ENCODE measurements at places on chromosomes 11 and 22.

GRCh38 chr11:66891851-66892660 is 35.2 kb downstream of the LRFN4 start:
- no peak for DNase-seq

- DNase-seq, result peak; percentile 30
Measured at GRCh38 chr11:11848891-11849746, 7.3 kb downstream of the USP47 start.

- no peak for DNase-seq
Measured at GRCh38 chr11:102850973-102851745, 7.8 kb upstream of the MMP3 start.

DNA sequence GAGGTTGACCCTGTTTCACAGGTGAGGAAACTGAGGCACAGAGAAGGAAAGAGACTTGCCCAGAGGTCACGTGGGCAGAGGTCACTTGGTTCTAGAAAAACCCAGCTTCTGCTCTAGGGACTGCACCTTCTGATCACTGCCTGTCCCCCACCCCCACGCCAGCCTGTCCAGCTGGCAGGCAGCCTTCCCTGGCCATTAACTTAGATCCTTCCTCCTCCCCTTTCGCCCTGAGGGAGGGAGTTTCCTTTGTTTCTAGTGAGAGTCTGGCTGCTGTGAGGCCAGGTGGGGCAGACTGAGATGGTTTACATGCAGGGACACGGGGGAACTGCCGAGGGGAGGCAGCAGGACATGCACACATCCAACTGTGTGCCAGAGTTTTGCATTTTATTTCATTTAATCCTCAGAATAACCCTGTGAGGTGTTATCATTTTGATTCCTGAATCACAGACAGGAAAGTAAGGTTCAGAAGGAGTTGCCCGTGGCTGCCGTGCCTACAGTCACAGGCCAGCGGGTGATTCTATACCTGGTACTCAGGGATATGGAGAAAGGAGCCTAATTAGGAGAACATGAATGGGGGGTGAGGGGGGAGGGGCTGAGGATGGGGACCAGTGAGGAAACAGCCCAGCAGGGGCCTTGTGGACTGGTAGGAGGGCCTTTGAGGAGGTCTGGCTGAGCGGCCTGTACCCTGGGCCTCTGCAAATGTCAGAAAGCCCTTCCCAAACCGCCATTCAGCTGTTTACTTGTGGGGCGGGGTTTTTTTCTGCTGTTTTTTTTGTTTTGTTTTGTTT is 3.4 kb downstream of the FAM83F start:
- peak; percentile 44 for DNase-seq

- DNase-seq, result no peak
Measured at GRCh38 chr11:96155627-96156378, 187.2 kb downstream of the MAML2 start.

- no peak for DNase-seq
Measured at GRCh38 chr11:64654958-64655541, 64.0 kb downstream of the SLC22A12 start.

DNA sequence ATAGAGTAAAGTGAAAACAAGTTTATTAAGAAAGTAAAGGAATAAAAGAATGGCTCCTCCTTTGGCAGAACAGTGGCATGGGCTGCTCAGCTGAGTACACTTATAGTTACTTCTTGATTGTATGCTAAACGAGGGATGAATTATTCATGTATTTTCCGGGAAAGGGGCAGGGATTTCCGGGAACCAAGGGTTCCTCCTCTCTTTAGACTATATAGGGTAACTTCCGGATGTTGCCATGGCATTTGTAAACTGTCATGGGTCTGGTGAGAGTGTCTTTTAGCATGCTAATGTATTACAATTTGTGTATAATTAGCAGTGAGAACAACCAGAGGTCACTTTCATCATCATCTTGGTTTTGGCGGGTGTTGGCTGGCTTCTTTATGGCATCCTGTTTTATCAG is 23.5 kb upstream of the SPTY2D1 start:
- DNase-seq, result no peak

- no peak for DNase-seq
Measured at GRCh38 chr11:122028545-122028944, 87.5 kb downstream of the BLID start.

GRCh38 chr11:128796270-128796669 is 70.8 kb downstream of the KCNJ1 start:
- no peak for DNase-seq

GRCh38 chr22:42920101-42920820 is 63.2 kb upstream of the ARFGAP3 start:
- DNase-seq, result no peak

DNA sequence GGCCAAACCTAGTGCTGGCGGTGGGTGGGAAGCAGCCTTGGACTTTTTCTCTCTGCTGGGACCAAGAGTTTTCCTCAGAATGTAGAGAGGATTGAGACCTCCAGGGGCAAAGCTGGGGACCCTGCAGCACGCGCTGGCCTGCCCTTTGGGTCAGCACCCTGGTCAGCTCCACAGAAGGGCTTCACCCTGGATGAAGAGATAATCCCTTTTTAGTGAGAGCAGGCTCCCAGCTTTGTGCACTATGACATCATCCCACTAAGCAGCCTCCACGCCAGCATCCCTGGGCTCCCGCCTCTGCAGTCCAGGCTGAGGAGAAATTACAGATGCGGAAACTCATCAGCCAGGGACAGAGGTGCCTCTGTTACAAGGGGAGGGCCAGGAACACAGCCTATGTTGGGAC is 23.5 kb downstream of the DRICH1 start:
- DNase-seq, result peak; percentile 85

DNA sequence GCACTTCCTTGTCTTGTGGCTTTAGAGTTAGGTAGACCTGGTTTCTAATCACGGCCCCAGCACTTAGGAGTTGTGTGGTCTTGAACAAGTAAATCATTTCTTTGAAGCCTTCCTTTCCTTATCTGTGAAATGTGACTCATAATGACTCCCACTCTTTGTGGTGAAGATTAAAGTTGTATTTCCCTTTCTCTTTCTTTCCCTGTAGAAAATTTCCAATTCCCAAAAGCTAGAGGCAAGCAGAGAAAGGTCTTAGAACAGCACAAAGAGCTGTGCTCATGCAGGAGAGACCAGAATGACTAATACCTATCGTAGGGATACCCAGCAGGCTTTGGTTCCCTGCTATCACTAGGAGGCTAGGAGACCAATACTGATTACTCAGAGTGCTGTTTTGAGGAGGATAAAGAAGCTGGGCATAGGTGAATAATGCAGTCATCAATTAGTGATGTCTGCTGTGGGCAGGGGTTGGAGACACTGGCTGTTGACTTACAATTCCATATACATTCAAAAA is 270.7 kb upstream of the SYN3 start:
- DNase-seq, result no peak

- no peak for DNase-seq
Measured at GRCh38 chr11:66559142-66559865, 9.1 kb downstream of the CTSF start.

DNA sequence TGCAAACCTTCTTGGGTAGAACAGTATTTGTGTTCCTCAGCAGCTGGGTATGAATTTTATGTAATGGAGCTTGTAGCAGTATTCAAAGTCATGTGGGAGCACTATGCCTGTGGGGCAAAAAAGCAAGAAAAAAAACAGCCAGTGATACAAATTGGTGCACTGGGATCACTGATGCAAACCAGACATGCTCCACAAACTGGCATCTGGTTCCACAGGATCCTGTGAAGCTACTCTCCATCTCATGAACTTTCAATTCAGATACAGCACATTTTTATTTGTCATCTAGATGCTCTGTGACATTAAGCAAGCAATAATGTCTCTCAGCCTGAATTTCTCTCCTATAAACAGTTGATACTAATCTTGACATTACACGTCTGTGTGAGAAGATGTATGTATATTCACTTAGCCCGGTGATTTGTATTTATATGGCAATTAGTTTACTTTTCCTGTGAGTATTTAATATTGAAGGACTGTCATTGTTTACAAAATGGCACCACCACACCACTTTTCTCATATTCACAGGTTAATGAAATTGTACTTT is 208.5 kb upstream of the GRIA4 start:
- DNase-seq, result no peak

DNA sequence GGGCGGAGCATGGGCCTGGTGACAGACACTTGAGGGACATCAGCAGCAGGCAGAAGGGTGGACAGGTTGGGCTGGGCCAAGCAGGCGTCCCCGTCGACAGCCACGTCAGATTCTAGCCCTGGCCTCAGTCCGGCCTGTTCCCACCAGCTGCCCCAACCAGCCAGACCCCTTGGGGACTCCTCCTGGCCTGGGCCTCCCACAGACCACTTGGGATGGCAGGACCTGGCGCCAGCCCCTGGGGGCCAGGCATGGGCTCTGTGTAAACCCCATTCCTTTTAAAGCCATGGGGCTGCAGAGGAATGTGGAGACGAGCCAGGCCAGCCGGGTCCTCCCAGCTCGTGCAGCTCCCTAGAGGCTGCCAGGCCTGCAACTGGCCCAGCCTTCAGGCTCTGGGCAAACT is 4.7 kb upstream of the SUSD2 start:
- DNase-seq, result no peak

- DNase-seq, result no peak
Measured at GRCh38 chr11:78419327-78419726, 1.7 kb upstream of the GAB2 start.

- no peak for DNase-seq
Measured at GRCh38 chr22:29715240-29715639, 4.6 kb upstream of the CABP7 start.

DNA sequence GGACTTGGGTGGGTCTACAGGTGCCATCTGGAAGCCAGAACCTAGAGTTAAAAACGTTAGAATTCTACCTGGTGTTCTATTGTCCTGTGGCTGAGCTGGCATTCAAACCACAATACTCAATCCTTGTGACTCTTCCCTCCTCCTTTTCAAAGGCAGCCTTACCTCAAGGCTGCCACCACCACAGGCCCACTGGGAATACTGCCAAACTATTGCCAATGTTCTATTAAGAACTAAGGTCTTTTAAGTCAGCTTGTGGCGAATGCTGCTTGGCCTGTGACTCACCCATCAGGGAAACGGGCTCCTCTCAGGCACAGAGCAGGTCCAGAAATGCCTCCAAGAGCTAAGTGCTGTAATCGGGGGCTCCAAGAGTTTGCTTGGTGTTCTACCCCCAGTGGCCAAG is 1008.4 kb downstream of the JRKL start:
- no peak for DNase-seq

- no peak for DNase-seq
Measured at GRCh38 chr22:44523981-44524759, 26.1 kb upstream of the RTL6 start.

DNA sequence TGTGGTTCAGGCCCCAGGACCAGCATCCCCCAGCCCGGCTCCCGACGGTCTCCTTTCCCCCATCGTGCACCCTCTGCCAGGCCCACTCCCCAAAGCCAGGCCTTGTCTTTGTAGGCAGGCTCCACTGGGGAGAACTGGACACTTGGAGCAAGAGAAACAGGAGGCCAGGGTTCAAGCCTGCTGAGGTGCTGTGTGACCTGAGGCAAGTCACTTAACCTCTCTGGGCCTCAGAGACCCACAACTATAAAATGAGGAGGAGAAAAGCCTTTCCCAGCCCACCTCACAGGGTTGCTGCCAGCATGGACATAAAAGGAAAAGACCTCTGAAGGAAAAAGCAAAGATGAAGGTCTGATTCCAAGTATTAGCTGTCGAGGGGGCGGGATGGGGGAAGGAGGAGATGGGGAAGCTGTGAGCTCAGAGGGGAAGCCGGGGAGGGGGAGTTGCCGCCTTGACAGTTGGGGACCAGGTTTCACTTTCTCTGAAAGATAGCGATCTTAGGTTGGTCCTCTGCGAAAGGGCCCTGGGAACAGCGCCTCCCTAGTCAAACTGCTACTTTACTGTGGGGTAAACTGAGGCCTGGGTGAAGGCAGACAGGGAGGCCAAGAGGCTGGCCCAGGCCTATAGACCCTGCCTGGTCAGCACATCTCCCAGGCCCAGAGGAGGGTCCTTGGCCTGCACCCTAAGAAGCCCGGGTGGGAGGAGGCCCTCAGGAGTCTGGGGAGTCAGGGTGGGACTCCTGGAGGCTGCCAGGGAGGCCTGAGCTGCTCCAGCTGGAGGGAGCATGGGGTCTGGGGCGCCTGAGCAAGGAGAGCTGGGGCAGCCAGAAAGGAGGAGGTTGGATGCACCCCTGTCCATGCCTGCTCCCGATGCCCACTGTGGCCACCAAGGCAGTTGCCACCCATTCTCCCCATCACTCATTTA is 991 bp upstream of the OSM start:
- DNase-seq, result no peak

GRCh38 chr11:65181569-65182257 is at the start of gene CAPN1:
Gene CAPN1 (plus strand): TSS chr11:65181928. CDS start chr11:65182702, 774 bp downstream.
- DNase-seq, result peak; percentile 55

DNA sequence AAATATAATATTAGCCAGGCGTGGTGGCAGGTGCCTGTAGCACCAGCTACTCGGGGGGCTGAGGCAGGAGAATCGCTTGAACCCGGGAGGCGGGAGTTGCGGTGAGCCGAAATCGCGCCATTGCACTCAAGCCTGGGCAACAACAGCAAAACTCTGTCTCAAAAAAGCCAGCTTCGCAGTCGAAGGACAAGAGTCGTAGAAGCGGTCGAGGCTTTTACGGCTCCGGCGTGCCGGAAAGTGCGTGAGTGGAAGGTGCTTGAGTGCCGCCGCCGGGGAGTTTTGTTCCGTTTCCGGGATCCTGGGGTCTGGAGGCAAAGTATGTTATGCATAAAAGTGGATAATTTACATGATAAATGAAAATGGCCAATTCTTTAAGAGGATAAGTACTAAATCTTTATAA is 43.6 kb downstream of the SYN3 start:
- DNase-seq, result no peak

DNA sequence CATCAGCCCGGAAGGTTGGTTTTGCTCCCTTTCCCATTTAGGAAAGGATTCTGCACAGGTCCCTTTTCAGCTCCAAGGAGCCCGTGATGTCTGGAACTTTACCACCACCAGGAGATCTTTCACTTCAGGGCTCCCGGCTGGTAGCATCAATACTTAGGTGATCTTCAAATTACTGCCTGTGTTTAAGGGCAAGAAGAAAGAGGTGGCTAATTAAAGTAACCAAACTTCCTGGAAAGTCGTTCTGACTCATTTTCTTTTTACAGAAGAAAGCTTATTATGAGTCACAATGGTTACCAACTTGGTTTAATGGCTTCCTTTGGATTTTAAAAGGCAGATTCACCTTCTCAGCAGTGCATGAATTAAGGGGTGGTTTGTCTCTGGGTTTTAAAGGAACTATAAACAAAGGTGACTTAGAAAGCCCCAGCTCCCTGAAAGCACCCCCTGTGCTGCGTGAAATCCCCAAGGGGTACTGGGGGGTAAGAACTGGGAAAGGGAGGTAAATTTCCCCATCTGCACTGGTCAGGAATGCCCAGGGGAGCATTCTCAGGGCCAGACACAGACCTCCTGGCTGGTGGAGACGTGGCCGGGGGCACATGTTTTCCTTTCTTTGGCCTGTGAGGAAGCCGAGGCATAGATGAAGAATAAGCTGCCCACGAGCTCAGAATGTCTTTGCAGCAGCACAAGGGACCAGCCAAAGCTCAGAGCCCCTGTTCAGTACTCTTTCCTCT is 8.8 kb downstream of the POU2F3 start:
- DNase-seq, result no peak
